ENCODE measurements at places on chromosomes 16 and 17. TPM values are rescaled to one million over a fixed set of nuclear protein-coding genes. Genes with fewer than 3 reads are reported as not detected.

PNMT gene
- 1.6 TPM for total RNA-seq

NAGPA gene
- 26.2 TPM for total RNA-seq

EIF4A3 gene
- 46.2 TPM for total RNA-seq

- no peak for DNase-seq
Measured at GRCh38 chr17:51830451-51830850, 328.1 kb downstream of the CA10 start.

- no peak for DNase-seq
Measured at GRCh38 chr17:62033317-62033716, 31.8 kb downstream of the MED13 start.

- no peak for DNase-seq
Measured at GRCh38 chr16:31477220-31478216, 5.4 kb upstream of the SLC5A2 start.

DNA sequence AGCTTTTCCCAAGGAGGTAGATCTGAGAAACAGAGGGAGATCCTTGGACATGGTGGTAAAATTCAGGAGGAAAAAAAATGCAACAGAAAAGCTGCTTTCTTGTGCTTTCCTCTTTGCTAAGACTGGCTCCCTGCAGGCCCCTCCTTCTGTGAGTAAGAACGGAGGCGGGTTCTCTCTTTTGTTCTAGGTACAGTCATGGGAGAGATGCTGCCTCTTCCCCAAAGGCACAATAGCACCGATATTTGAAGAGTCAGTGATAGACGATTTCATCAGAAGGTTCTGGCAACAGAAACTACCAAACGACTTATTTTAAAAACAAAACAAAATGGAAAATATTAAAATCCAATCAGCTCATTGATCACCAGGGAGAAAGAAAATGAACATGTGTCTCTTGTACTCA lies 32.6 kb upstream of the KIFC3 start:
- no peak for DNase-seq

GRCh38 chr16:10684511-10685151 lies 10.1 kb downstream of the TEKT5 start:
- no peak for DNase-seq

DNA sequence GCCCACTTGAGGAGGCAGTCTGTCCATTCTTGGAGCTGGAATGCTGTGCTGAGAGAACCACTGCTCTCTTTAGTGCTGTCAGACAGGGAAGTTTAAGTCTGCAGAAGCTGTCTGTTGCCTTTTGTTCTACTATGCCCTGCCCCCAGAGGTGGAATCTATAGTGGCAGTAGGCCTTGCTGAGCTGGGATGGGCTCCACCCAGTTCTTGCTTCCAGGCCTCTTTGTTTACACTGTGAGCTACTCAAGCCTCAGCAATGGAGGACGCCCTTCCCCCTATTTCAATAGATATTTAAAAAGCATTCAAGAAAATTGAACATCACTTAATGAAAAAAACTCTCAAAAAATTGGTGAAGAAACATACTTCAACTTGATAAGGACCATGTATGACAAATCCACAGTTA lies 313.5 kb downstream of the PHKB start:
- no peak for DNase-seq

GRCh38 chr17:80414508-80414802 lies 512 bp upstream of the ENDOV start:
- DNase-seq = no peak

DNA sequence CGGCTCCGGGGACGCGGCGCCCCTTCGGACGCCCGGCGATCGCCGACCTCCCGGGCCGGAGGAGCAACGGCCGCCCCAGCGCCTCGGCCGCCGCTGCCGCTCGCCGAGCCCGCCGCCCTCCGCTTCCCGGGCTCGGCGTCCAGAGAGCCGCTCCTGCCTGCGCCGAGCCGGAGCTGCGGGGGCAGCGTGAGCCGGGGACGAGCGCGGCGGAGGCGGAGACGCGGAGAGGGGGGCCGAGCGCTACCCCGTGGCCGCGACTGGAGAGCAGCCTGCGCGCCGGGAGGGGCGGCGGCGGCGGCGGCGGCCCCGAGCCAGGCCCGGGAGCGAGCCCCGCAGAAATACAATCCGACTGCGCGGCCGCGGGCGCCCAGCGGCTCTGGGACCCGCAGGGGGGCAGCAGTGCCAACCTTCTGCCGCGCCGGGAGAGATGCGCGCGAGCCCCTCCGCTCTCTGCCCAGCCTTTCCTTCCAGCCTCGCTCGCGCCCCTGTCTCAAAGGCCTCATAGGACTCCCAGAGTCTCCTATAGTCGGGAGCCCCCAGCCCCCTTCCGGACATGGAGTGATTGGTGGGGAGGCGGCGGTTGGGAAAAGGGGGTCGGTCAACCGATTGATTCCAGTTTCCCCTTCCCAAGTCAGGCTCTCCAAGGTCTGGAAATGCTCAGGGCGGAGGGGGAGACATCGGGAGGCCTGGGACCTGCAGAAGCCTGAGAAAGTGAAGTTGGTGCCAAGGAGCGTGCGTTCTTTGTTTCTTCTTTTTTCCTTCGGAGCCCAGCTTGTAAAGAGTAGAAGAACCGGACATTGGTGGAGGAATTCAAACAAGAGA lies 1.0 kb upstream of the SDK2 start:
- DNase-seq = no peak

- DNase-seq = no peak
Measured at GRCh38 chr17:74523308-74523707, 8.0 kb downstream of the CD300LB start.

DNA sequence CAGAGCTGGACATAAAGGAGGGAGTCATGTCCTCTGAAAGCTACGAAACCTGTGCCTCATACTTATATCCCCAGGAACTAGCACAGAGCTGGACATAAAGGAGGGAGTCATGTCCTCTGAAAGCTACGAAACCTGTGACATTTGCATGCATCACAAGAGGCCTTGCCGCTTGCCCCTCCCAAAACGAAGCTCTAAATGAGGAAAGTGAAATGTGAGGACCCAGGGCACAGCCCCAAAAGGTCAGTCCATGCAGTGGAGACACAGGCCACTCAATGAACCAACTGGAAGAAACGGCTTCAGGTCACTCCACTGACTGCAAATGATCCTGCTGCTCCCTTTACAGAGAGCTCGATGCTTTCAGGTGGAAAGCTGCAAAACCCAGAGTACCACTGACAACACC lies 38.3 kb downstream of the COG7 start:
- no peak for DNase-seq

GRCh38 chr17:49936386-49936785 lies 32.6 kb upstream of the DLX4 start:
- no peak for DNase-seq
